ENCODE measurements at places on chromosomes 3 and 15.

DNA sequence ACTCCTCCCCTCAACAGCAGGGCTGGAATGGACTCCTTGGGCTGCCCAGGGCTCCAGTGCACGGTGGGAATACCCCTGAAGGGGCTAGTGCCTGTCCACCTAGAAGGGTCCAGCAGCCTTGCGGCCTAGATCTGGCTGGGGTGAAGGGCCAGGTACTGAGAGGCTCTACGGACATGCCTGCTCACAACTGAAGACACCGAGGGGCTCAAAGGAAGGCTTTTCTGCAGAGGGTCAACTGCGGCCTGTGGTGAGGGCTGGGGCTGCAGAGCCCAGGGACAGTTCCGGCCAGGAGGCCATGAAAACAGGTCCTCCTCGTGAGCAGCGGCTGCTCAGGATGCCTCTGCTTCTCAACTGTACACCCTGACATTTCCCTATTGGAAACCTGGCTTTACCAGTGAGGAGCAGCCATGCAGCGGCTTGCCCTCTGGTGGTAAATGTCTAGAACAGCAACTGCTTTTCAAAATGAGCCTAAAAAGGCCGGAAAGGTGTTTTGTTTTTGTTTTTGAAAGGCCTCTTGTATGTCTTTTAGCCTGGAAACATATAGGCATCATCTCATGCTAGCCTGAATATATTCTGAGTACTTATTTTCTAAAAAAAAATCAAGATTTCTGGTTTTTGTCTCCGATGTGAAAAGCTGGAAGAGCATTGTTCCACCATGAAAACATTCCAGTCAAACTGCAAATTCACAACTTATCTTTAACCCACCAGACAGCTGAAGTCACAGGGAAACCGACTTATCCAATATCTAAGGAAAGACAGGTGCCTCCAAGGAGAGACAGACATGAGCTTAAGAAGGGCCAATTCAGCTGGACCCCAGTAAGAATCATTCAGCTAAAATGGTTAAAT is 163.4 kb downstream of the KLF13 start:
- DNase-seq: no peak

DNA sequence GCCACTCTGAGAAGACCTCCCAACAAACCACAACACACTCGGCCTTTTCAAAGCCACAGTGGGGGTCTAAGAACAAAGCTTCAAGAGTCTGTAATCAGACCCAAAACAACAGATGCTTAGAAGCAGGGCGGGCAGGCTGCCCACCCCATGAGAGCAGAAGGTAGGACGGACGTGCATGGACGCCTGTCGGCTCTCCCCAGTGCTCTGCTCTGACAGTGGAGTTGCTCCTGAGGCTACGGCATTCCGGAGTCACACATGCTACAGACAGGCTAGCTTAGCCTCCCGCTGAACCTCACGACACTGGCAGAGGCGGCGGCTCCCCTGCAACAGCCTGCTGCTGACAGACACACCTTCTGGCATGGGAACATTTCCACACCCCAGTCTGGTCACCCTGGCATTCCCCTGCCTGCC is 33.5 kb downstream of the SLCO2A1 start:
- no peak for DNase-seq

GRCh38 chr3:426072-426471 is 229.5 kb downstream of the CHL1 start:
- no peak for DNase-seq

GRCh38 chr3:189013224-189013888 is 158.4 kb upstream of the TPRG1 start:
- no peak for DNase-seq

DNA sequence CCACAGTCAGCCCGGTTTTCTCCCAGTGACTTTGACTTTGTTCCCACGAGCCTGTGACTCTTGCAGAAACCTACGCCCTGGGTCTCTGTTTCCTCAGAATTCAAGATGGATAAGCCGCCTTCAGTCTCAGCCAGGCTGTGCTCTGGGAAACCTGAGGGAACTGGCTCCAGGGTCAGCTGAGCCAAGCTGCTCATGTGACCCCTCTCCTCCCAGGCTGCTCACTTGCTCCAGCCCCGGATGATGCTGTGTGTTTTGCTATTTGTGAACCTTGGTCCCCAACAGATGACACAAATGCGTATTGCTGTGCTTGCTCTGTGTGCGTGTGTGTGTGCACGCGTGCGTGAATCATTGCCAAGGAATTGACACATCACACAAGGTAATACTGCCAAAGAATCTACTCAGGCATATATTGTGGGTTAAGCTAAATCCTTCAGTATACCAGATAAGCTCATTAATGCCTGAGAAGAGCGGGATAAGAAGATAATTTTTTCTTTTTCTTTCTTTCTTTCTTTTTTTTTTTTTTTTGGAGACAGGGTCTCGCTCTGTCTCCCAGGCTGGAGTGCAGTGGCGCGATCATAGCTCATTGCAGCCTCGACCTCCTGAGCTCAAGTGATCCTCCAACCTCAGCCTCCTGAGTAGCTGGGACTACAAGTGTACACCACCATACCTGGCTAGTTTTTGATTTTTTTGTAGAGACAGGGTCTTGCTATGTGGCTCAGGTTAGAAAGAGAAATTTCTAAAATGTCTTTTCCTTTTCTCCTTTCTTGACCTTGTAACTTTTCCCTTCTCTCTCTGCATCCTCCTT is 29.2 kb upstream of the UMPS start:
- no peak for DNase-seq

DNA sequence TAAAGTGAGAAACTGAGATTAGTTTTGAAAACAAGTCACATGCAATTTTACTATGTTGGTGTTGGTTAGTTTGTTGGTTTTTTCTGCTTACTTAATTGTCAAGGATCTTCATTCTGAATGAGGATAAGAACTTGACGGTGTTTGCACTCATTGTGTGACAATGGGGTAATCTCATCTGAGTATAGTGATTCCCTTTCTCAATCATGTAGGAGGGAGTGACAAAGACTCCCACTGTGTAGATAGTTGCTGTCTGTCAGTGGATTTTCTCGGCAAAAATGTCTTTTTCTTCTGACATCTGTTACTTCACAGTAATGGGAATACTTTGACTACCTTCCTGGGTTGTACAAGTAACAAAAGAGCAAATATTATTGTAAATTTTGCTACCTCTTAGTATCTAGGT is 23.5 kb downstream of the KCNH8 start:
- no peak for DNase-seq

GRCh38 chr3:146969356-146969755 is 364.2 kb upstream of the PLSCR5 start:
- peak; percentile 42 for DNase-seq

DNA sequence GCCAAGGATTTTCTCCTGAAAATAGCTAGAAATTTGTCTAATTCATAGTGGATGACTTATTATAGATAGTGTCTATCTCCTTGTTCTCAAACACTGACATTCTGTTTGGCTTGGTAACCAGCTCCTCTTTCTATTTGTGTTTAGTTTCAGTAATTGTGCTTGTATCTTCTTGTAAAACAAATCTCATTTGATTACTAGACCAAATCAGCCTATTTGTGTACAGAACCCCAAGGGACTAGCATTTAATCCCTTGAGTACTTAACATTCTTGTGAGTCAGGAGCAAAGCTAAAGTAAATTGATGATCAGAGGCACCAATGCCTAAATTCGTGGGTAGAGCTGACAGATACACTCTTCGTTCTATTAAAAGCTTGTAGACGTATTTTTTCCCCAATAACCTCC is 306.5 kb upstream of the SLITRK3 start:
- no peak for DNase-seq

DNA sequence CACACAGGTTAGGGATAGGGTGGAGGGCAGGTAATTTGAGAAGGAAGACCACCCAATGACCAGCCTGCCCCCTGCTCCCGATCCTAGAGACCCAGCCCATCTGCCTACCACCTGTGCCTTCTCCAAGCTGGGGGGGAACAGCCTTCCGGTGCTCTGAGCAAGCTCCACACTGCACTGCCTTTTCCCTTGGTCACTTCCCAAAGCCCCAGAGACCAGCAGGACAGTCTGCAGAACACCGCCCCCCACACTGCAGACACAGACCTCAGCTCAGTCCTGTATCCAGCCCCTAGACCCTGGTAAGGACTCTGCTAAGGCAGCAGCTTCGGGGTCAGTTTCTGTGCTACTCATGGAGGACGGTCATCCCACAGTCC is 156.9 kb downstream of the MEGF11 start:
- DNase-seq: no peak

GRCh38 chr15:43516185-43516584 is 1.2 kb upstream of the MAP1A start:
- no peak for DNase-seq

GRCh38 chr15:57738734-57739237 is 32.3 kb downstream of the POLR2M start:
- no peak for DNase-seq

DNA sequence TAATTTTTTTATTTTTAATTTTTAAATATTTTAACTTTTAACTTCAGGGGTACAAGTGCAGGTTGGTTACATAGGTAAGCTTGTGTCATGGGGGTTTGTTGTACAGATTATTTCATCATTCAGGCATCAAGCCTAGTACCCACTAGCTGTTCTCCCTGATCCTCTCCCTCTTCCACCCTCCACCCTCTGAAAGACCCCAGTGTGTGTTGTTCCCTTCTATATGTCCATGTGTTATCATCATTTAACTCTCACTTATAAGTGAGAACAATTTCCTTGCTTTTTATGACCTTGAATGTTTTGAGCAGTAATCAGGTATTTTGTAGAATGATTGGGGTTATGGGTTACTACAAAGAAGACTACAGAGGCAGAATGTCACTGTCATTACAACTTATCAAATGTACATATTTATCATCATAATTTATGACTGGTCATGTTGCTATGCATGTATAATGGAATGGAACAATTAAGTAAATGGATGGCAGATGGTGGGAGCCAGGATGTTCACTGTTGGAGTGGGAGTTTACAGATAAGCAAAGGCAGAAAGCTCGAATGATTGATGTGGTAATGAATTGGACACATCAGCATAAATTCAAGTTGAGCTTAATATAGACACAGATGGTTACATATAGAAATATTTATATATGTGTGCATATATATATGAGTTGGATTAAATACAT is 563.8 kb upstream of the ROBO1 start:
- no peak for DNase-seq

- DNase-seq: no peak
Observed at GRCh38 chr15:74011610-74012009, 17.1 kb downstream of the PML start.

- DNase-seq: no peak
Observed at GRCh38 chr3:8665407-8665896, 20.9 kb upstream of the SSUH2 start.

DNA sequence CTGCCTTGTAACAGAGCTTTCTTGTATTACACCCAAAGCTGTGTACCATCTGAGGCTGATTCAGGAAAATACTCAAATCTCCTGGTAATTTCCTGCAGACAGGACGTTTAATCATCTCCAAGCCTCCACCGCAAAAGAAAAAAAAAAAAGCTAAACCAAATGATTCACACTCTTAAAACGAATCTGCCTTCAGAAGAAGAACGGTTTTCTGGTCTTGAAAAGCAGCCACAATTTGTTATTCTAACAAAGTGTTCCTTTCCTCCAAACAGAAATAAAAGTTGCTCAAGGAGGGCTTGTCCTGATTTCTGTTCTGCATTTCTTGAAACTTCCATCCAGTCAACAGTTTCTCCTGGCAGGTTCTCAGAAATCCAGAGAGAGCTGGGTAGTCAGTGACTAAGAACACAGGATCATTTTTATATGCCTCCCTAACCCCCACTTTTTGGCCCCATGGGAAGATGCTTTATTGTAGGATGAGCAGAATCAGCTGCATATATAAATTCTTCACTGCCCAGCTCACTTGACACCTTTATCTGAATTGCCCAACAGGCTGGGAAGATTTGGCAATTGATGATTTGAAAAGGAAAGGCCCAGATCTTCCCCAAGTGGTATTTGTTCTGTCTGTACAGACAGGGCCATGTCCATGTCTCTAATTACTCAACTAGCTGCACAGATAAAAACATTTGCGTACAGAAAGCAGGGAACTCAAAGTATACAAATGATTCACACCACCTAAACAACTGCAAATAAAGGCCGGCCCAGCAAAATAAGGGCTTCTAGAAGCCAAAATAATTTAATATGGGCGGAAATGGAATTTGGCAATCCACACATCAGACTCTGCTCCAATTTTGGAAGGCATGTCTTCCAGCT is 41.0 kb upstream of the PRICKLE2 start:
- DNase-seq: peak; percentile 96

GRCh38 chr3:158167737-158168557 is 58.1 kb downstream of the RSRC1 start:
- peak; percentile 96 for DNase-seq

DNA sequence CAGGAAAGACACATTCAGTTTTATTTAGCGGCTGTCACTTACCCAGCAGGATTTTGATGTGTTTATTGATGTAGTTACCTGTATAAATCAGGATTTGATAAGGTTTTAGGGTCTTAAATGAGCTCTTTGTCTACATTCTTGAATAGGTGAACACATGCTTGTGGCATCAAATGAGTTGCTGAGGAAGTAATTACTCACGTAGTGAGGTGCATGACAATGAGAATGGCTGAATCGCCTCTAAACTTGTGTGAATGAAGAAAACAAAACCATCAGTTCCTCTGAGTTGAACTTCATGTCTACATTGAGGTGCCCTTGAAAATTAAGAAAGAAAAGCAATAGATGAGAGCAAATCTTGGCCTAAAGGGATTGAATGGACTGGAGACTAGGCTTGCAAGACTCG is 245.6 kb upstream of the SATB1 start:
- no peak for DNase-seq

- no peak for DNase-seq
Observed at GRCh38 chr3:162141272-162141791, 644.7 kb downstream of the OTOL1 start.

DNA sequence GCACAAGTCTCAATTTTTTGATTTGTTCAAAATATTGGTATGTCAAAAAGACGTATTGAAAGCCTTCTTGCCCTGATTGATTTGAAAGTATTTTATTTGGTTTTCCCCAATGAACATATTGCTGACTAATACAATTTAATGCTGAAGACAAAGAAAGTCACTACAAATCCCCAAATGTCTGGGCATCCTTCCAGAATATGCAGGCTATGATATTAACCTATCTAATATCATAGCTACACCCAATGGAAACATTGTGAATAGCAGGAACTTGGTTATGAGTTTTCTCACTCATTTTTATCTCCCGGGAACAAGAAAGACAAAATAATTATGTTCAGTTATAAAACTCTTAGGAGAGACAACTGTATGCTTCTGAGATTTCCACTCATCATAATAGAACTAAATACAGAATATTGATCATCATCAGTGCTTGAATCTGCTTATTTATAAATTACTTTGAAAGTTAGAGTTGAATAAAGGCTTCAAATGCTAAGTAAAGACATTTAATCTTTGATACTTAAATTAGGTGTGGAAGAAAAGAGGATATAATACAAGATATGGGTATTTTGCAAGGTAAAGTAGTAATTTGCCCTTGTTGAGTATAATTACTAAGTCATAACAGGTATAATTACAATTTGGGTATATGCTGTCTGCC is 483.9 kb downstream of the RBMS3 start:
- DNase-seq: peak; percentile 76

- peak; percentile 97 for DNase-seq
Observed at GRCh38 chr15:68352401-68353062, 75.0 kb downstream of the FEM1B start.

DNA sequence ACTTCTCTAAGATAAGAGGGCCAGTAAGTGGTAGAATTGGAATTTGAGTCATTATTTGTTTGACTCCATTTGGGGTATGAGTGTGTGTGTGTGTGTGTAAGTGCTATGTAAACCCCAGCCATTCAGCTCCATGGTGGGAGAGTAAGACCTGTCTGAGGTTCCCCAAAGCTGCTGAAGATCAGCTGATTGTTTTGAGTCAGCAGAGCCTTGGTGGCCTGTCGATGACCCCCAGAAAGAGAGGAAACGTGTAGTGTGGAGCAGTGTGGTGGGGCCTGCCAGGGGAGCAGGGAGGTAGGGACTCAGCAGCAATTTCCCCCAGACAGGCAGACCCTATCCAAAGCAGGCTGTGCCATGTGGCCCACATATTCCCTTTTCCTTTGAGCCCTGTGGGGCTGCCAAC is 5.3 kb downstream of the DVL3 start:
- DNase-seq: no peak

Measured in AG09309 (cell line).